ENCODE measurements at places on chromosomes 3 and 15.
A peak's percentile ranks its signal among the peaks of the same experiment; 100 is the strongest.

DNA sequence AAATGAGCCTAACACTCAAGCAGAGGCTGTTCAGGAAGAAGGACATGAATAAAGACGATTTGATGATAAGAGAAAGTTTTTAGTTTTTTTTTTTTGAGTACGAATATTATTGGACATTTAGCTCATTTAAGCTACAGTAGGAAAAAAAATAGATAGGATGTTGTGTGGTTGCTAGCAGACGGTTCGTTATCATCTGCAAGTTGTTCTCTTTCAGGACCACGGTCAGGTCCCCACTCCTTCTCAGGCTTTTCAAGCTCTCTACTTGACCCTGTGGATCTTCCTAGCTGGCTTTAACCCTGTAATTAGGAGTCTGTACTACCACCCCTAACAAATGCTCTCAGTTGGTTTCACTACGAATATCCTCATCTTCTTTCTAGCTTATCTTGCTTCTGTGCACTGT, 1.1 kb downstream of the KCNH8 start:
- no peak for DNase-seq

GRCh38 chr15:38809621-38810020, 245.0 kb upstream of the RASGRP1 start:
- no peak for DNase-seq

DNA sequence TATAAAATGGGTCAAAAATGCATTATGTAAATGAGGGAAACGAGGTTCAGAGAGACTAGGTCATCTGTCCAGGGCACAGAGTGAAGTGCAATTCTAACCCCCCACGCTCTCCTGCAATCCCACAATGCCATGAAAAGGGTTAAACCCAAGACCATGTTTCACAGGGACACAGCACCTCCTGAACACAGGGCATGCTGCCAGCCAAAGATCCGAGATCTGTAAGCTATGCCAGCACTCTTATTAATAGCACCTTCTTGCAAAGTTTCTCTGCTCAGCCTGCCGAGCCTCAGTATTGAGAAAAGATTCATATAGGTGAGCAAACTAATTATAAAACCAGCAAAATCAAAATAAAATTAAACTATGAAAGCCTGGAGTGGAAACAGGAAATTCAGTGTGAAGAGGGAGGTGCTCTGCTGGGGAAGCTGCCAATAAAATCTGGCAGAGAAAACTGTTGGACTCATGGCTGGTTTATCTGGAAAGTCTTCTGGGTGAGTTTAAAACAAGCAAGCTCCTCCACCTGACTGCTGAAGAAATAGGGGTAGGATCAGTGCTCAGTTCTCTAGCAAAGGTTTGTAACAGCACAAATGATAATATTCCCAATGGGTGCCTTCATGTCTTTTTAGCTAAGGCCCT, 50.3 kb downstream of the LRIG1 start:
- peak; percentile 84 for DNase-seq

GRCh38 chr3:194110483-194110882, 25.5 kb upstream of the HES1 start:
- DNase-seq, result no peak

DNA sequence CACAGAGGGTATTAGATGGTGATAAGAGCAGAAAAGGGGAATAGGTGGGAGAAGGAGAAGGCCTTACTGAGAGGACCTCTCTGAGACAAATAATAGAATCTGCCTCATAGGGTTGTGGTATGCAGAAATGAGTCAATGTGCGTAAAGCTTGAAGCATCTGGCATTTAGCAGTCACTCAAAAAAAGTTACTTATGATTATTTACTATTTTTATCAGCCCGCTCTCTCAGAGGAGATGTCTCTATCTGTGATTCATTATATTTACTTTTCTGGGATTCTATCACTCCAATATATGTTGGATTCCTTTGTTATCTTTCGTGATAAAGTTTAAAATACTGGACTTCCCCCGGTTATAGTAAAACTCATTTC, 4.6 kb upstream of the TM4SF1 start:
- no peak for DNase-seq

DNA sequence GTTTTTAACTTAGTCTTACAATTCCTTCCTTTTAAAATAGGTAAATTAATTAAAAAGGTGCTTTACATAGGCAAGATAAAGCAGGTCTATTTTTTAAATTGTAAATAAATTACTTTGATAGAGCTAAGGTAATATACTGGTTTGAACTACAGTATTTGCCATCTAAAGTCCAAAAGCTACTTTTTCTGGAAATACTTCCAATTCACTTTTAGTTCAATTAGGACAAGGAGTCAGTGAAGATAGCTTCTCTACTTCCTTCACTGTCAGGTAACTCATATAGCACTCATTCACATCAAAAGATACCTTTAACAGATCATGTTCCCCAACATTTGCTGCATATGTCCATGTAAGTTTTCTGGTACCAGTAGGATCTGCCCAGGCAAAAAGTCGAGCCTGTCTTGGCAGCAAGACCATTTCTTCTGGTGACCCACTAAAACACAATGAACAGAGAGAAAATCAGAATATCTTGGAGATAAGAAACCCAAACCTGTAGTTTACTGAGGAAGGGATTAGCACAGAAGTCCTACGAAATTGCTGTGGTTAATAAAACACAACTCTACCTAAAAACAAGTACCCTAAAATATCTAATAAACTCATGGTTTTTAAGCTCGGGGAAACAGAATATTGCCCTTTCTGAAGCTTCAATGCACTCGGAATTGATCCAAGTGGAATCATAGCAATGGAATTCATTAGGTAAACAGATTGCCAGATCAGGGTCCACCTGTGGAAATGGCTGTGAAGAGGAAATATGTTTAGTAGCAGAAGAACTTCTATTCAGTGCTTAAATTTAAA, 153.1 kb downstream of the VPS13C start:
- no peak for DNase-seq

GRCh38 chr3:144028798-144029411, 57.3 kb downstream of the DIPK2A start:
- no peak for DNase-seq

- no peak for DNase-seq
Measured at GRCh38 chr15:54820811-54821210, 375.9 kb downstream of the RSL24D1 start.

DNA sequence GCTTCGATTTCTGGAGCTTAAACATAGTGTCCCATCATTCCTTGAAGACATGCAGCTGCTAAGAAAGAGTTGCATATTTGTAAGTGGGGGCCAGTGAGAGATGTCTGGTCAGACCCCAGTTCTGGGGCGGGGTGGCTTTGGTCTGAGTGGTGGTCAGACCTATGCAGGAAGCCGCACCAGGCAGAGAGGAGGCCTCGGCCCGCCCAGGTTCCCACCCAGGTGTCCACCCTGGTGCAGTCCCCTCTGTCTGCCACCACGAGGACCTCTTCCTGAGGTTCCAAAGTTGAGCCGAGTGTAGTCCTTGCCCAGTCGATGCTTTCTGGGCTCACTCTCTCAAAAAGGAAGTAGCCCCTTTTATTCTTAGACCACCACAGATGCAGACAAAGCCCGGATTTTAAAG, 122.6 kb upstream of the DLG1 start:
- DNase-seq, result no peak

DNA sequence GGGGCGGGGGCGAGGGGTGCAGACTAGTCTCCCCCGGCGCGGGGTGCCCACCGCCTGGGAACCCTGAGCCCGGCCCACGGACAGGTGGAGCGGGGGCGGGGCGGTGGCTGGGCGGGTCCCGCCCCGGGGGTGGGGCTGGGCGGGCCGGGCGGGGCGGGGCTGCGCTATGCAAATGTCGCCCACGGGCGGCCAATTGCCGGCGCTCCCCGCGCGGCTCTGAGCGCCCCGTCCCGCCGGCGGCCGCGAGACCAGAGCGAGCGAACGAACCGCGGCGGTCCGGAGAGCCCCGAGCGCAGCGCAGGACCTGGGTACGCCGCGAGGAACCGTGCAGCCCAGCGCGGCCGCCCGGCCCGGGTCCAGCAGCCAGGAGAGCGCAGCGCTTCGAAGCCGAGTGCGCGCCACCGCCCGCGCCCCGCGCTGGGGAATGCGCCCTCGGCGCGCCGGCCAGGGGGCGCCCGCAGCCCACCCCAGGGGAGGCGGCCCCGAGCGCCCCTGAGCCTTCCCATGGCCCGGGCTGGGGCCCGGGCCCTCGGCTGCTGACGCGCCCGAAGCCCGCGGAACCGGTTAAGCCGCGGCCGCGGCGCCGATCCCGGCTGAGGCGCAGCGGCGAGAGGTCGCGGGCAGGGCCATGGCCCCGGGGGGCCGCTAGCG, at the start of gene SEMA3F:
Gene SEMA3F, plus strand, starts transcription at position 485 of the 651 bp plus-strand sequence. CDS start 4,299 bp downstream, outside the sequence.
- DNase-seq, result peak; percentile 75

- DNase-seq, result no peak
Measured at GRCh38 chr15:90685591-90686434, 31.3 kb upstream of the BLM start.

DNA sequence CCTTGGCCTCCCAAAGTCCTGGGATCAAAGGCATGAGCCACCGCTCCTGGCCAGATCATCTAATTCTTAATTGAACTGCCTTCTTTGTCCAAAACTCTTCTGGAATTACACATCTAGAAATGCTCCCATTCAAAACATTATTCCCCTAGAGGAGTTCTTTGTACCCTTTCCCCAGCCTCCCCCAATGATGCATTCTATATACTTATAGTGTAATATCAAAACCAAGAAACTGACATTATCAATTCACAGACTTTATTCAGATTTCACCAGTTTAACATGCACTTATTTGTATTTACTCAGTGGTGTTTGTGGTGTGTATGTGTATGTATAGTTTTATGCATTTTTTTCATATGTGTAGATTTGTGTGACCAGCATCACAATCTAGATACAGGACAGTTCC, 85.0 kb downstream of the PTPRG start:
- DNase-seq, result no peak

DNA sequence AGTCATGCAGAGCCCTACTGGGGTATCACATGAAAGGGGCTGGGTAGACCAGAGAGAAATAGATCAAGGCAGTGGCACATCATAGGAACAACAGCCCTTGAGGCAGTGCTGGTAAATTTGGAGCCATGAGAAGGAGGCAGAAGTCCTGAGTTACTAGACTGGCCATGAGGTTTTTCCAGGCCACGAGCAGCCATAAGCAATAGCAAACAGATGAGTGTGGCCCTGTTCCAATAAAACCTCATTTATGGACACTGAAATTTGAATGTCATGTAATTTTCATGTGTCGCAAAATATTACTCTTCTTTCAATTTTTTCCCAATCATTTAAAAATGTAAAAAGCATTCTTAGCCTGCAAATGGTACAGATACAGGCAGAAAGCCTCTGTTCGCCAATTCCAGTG, 28.1 kb upstream of the LRRN1 start:
- no peak for DNase-seq

GRCh38 chr3:15804553-15805095, 6.8 kb upstream of the ANKRD28 start:
- DNase-seq, result no peak

GRCh38 chr15:39181940-39182339, 398.9 kb upstream of the THBS1 start:
- DNase-seq, result no peak

DNA sequence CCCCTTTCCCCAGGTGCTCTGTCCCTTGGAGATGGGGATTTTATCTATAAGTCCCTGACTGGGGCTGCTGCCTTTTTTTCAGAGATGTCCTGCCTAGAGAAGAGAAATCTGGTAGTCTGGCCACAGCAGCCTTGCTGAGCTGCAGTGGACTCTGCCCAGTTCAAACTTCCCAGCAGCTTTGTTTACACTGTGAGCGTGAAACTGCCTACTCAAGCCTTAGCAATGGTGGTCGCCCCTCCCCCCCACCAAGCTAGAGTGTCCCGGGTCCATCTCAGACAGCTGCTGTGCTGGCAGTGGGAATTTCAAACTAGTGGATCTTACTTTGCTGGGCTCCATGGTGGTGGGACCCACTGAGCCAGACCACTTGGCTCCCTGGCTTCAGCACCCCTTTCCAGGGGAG, 38.9 kb downstream of the TMEM266 start:
- DNase-seq, result no peak

DNA sequence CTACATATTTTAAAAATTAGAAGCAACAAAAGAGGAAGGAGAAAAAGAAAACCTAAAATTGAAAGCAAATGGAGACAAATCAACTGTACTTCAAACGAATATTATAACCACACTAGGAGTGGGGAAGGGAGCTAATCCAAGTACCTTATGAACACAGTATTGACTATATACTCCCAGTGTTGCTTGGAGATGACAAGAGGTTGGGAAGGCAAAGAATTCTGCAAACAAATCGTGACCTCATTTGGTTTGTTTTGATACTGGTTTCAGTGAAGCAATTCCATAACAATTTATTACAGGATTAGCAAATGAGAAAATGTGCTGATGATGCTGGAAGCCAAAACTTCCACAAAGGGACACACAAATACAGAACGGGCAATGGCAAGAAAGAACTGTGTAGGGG, 268.1 kb downstream of the ULK4 start:
- no peak for DNase-seq

GRCh38 chr3:171200052-171200749, 173.7 kb upstream of the SLC2A2 start:
- no peak for DNase-seq

- DNase-seq, result no peak
Measured at GRCh38 chr3:62630664-62631063, 244.6 kb downstream of the CADPS start.

GRCh38 chr3:37668818-37669610, 192.7 kb upstream of the CTDSPL start:
- no peak for DNase-seq

Data from breast epithelium (tissue), 4 donors.